ENCODE measurements at places on chromosomes 1 and 21.

- DNase-seq = no peak
Measured at GRCh38 chr1:29783508-29784275, 547.4 kb downstream of the PTPRU start.

- peak; percentile 60 for DNase-seq
Measured at GRCh38 chr1:109828756-109829505, 65.2 kb upstream of the EPS8L3 start.

DNA sequence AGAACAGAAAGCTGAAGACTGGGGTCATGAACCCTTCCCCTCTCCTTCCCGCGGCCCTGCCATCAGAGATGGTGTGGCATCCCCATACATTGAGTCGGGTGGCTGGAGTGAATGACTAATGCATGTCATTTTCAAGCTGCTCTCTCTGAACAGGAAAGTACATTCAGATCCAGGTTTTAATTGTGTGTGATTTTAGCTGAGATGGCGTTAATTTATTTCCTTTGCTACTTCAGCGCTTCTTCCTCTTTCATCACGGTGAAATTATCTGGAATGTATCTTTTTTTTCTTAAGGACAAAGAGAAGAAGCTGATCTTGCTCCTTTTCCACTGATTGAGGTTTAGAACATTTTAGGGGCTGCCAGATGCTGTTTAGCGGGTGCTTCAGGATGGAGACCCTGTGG lies 8.6 kb upstream of the LRRN2 start:
- DNase-seq = no peak

- DNase-seq = no peak
Measured at GRCh38 chr1:56904663-56905397, 50.2 kb downstream of the C8A start.

DNA sequence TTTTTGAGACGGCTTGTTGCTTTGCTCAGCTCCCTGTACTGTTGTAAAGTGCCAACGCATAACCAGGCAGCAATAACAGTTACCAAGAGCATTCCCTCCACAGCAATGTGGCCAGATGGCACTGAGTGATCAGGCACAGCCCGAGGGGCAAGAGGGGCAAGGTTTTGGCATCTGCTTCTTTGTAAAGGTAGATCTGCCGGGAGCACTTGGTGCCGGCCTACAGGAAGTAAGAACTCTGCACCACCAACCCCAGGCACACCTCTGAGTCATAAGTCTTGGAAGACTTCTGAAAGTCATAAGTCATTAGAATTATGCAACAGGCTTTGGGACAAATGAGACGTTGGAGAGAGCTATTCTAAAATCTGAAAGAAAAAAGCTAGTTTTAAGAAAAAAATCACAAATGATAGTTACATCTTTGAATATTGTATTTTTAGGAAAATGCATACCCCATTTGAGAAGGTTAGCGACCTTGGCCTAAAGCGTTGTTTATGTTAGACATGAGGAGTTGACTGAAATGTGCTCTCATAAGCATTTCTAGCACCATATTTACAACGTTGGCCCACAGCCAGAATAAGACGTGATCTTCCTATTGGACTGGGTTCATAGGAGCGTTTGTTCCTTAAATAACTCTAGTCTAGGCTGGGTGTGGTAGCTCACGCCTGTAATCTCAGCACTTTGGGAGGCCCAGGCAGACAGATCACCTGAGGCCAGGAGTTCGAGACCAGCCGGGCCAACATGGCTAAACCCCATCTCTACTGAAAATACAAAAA lies 37.7 kb upstream of the MAP10 start:
- peak; percentile 90 for DNase-seq

GRCh38 chr1:91766883-91767282 lies 119.1 kb downstream of the TGFBR3 start:
- DNase-seq = no peak

DNA sequence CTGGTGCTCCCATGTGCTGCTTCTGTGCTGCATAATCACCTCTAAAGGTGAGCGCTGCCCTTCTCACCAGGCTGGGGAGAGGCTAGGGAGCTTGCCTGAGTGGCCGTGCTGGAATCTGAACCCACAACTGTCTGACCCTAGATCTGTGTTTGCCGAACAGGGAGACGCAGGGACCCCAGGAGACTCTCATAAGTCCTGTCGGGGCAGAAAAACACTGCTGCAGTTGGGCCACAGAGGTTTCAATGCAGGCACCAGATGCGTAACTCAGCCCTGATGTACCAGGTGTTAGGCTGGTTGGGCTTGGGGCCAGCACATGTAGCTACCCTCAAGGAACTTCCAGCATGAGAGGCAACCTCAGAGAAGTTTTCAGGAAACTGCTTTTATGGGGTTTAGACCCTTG lies 49.5 kb upstream of the DMRTB1 start:
- no peak for DNase-seq

GRCh38 chr1:234845836-234846235 lies 235.9 kb upstream of the IRF2BP2 start:
- DNase-seq = no peak

GRCh38 chr1:10007169-10007568 lies 10.1 kb downstream of the RBP7 start:
- no peak for DNase-seq

DNA sequence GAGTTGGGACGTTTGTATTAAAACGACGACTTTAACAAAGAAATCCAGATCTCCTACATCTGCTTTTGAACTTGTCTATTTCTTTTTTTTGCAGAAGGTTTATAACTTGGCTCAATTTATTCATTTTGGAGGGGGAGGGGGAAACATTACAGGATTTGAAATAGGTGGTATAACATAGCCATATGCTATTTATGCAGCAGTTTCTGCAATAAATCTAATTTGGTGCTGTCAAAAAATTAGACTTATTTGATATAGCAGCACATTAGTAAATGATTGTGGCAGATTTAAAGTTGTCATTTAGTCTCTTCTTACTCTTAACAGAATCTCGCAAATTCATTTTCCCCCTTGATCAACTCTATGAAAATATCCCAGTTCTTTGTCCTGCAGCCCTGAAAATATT lies 138.2 kb downstream of the SDCCAG8 start:
- DNase-seq = no peak

GRCh38 chr1:56439610-56440264 lies 139.6 kb downstream of the PLPP3 start:
- peak; percentile 9 for DNase-seq

GRCh38 chr1:13830616-13831280 lies 130.8 kb downstream of the PRDM2 start:
- no peak for DNase-seq

DNA sequence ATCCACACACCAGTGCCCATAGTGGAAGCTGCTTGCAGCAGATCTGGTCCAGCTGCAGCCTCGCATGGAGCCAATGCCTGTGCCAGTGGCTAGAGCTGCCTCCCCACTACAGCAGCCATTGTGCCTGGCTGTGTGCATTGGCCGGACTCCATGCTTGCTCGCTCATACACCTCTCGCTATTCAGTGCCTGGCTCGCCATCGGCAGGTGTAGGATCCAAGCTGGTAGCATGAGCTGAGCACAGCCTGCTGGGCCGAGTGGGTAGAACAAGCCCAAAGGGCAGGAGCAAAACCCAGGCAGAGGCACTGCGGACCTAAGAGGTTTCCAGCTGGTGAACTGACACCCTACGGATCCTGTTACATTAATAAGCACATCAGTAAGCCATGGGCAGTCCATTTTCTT lies 1184.1 kb downstream of the AMY1C start:
- DNase-seq = no peak

DNA sequence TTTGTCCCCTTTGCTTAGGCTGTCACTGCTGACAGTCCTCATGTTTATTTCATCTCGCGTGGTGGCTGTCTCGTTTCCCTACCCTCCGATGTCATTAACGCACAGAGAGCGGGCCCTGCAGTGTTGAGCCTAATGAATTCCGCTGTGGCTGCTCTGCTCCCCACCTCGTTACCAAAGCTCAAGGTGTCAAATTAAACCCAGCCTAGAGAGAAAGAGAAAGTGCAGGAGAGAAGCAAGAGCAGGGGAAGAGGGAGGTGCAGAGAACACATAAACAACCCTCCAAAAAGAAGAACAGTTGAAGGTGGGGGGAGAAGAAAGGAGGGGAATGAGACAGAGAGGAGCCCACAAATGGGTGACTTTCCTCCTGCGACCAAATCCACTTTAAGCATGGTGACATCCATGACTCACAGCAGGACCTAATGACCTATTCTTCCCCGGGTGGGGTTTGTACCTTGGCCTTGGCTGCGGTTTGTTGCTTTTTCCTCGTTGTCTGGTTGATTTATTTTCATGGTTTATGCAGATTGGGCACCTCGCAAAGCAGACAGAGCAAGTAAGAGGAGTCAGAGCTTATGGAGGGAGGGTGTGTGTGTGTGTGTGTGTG lies 92.5 kb downstream of the PBX1 start:
- DNase-seq = no peak

GRCh38 chr1:79198832-79199231 lies 192.3 kb upstream of the ADGRL4 start:
- peak; percentile 76 for DNase-seq

DNA sequence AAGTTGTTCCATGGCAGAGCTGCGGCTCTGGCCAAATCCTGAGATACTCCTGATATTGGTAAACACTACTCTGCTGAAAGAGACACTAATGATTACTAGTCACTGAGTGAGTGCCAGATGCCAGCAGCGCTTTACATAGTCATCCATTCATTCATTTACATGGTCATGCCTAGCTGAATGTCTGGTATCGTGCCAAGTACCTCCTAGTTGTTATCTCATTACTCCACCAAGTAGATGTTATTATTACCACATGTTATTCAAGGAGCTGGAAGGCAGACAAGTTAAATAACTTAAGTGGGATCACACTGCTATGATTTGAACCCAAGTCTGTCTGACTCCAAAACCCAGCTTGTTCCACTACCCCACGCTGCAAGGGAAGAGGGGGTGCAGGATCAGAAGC lies 4.7 kb downstream of the OLFML2B start:
- peak; percentile 97 for DNase-seq

DNA sequence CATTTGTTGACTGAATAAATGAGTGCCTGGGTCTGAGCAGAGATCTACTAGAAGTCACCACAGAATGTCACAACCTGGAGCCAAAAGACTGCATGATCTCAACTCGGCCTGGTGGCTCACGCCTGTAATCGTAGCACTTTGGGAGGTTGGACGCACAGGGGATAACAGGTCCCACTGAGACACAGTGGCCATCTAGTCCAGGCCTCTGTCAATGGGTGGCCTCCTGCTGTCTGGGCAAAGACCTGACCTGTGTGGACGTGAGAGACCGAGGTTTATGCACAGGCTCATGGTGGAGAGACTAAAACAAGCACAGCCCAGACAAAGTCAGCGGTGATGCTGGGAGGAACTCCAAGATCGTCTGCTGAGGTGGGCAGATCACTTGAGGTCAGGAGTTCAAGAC lies 103.0 kb upstream of the BACE2 start:
- no peak for DNase-seq

DNA sequence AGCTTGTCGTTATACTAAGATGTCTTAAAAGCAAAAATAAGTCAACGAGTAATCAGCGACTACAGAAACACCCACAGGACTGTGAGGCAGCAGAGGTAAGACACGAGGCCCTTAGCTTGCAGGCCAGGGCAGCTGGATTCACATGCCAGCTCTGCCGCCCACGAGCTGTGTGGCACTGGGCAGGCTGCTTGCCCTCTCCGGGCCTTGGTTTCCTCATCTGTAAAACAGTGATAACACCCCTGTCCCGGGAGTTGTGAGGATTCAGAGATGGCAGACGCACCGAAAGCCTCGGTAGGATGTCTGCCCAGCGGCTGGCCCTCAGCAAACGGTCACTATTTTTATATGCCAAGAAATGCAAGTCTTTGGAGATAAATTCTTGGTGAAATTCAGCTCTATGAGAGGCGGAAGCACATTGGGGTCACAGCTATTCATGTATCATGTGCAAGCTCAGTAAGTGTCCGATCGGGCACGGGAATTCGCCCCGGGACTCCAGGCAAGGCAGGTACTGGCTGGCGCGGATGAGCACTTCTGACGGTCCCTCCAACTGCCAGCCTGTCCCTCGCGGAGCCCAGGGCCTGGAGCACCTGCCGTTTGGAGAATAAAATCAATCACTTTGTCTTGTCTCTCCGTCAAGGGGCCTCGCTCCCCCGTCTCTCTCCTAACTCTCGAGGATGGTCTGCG lies 1.1 kb downstream of the C2CD2 start:
- DNase-seq = no peak

GRCh38 chr1:203692565-203693470 lies 66.2 kb downstream of the ATP2B4 start:
- DNase-seq = peak; percentile 99

GRCh38 chr1:21319447-21320407 lies 29.5 kb upstream of the ECE1 start:
- DNase-seq = no peak
